ENCODE measurements at places on chromosomes 11 and 22. TPM values are rescaled to one million over a fixed set of nuclear protein-coding genes. Genes with fewer than 3 reads are reported as not detected.

Gene C11orf65
- total RNA-seq = 0.30 TPM

- no peak overlapping the region for H3K27ac ChIP-seq
- H3K4me1 ChIP-seq = no peaks in the 10 kb centered on the region
- no peak for DNase-seq
- no peaks in the 10 kb centered on the region for H3K27me3 ChIP-seq
- H3K4me3 ChIP-seq = no peak overlapping the region
- H3K36me3 ChIP-seq = no peaks in the 10 kb centered on the region
These were observed 205.8 kb upstream of the PDGFD start for GRCh38 chr11:104369761-104370160.

GRCh38 chr22:36940676-36941075, 27.2 kb downstream of the CSF2RB start:
- no peak overlapping the region for H3K27ac ChIP-seq
- H3K4me1 ChIP-seq = peaks cover 4% of the 10 kb centered on the region
- H3K4me3 ChIP-seq = no peak overlapping the region
- no peaks in the 10 kb centered on the region for H3K36me3 ChIP-seq
- DNase-seq = no peak

Gene TENM4
- total RNA-seq = not detected

GRCh38 chr11:66546368-66546965, at the start of gene ACTN3:
Gene ACTN3 (plus strand): TSS chr11:66546903. CDS start chr11:66546938, 35 bp downstream.
- peaks cover 16% of the 10 kb centered on the region for H3K36me3 ChIP-seq
- no peak for DNase-seq
- peak within 1 kb of the TSS; percentile 79 for H3K27ac ChIP-seq
- H3K4me3 ChIP-seq = peak within 1 kb of the TSS; percentile 89
- H3K27me3 ChIP-seq = peaks cover 13% of the 10 kb centered on the region
- H3K4me1 ChIP-seq = peaks cover 17% of the 10 kb centered on the region

Gene PLAAT4
- total RNA-seq = 12.2 TPM

GRCh38 chr11:78801161-78801884, 226.7 kb upstream of the NARS2 start:
- no peaks in the 10 kb centered on the region for H3K4me1 ChIP-seq
- H3K27ac ChIP-seq = no peak overlapping the region
- no peak overlapping the region for H3K4me3 ChIP-seq

GRCh38 chr11:129731316-129731715, 84.3 kb upstream of the TMEM45B start:
- no peaks in the 10 kb centered on the region for H3K27me3 ChIP-seq
- peak; percentile 41 for DNase-seq
- H3K4me1 ChIP-seq = no peaks in the 10 kb centered on the region
- no peak overlapping the region for H3K4me3 ChIP-seq
- H3K36me3 ChIP-seq = no peaks in the 10 kb centered on the region
- no peak overlapping the region for H3K27ac ChIP-seq

DNA sequence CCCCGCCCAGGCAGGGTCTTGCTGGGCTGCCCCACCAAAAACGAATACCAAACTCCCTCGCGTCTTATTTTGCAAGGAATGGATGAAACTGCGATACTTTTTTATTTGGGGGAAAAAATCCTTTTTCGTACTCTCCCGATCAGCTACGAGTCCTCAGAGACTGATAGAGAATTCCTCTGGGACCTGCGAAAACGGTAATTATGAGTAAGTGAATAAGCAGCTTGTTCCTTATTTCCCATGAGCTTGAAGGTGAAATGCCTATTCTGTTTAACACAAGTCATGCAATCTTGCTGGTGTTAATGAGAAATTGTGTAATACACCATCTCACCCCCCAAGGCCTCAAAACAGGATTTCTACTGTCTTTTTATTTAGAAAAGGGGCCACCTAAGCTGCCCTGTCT, 5.5 kb downstream of the GRK3 start:
- H3K4me1 ChIP-seq = peaks cover 61% of the 10 kb centered on the region
- DNase-seq = no peak
- no peaks in the 10 kb centered on the region for H3K27me3 ChIP-seq
- H3K27ac ChIP-seq = no peak overlapping the region

All from activated CD4-positive, alpha-beta T cell treated with anti-CD3 and anti-CD28 coated beads, Interleukin-2, amount 10 ng/mL, durations not matched to agents 24 days and 14 days (primary cell).